ENCODE measurements at places on chromosomes 4 and X. TPM values are rescaled to one million over a fixed set of nuclear protein-coding genes. Genes with fewer than 3 reads are reported as not detected.

KIT gene
- polyA plus RNA-seq, result not detected

EGFL6 gene
- polyA plus RNA-seq, result not detected

KIF4A gene
- 1.2 TPM for polyA plus RNA-seq

TMEM144 gene
- not detected for polyA plus RNA-seq

GAK gene
- polyA plus RNA-seq, result 40.0 TPM

TMEM184C gene
- 25.6 TPM for polyA plus RNA-seq

RBMXL3 gene
- not detected for polyA plus RNA-seq

TCEAL6 gene
- not detected for polyA plus RNA-seq

GC gene
- not detected for polyA plus RNA-seq

AMOT gene
- 1.5 TPM for polyA plus RNA-seq

GJB1 gene
- polyA plus RNA-seq, result not detected

ASB11 gene
- not detected for polyA plus RNA-seq

UGT2B10 gene
- polyA plus RNA-seq, result not detected

AREG gene
- 1.5 TPM for polyA plus RNA-seq

MPC1L gene
- polyA plus RNA-seq, result not detected

AMTN gene
- polyA plus RNA-seq, result not detected

NDUFB11 gene
- 190 TPM for polyA plus RNA-seq

KIAA1210 gene
- polyA plus RNA-seq, result not detected

WDR13 gene
- 41.1 TPM for polyA plus RNA-seq

SLC25A31 gene
- not detected for polyA plus RNA-seq

SSX7 gene
- not detected for polyA plus RNA-seq

RBPJ gene
- polyA plus RNA-seq, result 120 TPM

LRRC66 gene
- polyA plus RNA-seq, result not detected

NPNT gene
- polyA plus RNA-seq, result not detected

AFP gene
- not detected for polyA plus RNA-seq

SLC38A5 gene
- polyA plus RNA-seq, result 23.7 TPM

SEPTIN6 gene
- 201 TPM for polyA plus RNA-seq

ZDHHC15 gene
- polyA plus RNA-seq, result 0.21 TPM

L1CAM gene
- polyA plus RNA-seq, result not detected

CXCL1 gene
- not detected for polyA plus RNA-seq

IQSEC2 gene
- 0.15 TPM for polyA plus RNA-seq

WWC2 gene
- polyA plus RNA-seq, result 0.51 TPM

STK26 gene
- polyA plus RNA-seq, result 19.1 TPM

UGT2B15 gene
- polyA plus RNA-seq, result not detected

ADD1 gene
- polyA plus RNA-seq, result 144 TPM

All from CD4-positive, CD25-positive, alpha-beta regulatory T cell (primary cell).